ENCODE measurements at places on chromosomes 3 and 15. TPM values are rescaled to one million over a fixed set of nuclear protein-coding genes. Genes with fewer than 3 reads are reported as not detected.

Gene CAPN7
- 42.7 TPM for total RNA-seq

Gene EEFSEC
- 11.8 TPM for total RNA-seq

Gene SERPINI2
- 0.13 TPM for total RNA-seq

Gene TRH
- total RNA-seq = not detected

Gene SUSD5
- total RNA-seq = not detected

Gene ZNF860
- total RNA-seq = not detected

Gene OR5H1
- total RNA-seq = not detected

Gene AP3B2
- 0.18 TPM for total RNA-seq

Gene GPR87
- not detected for total RNA-seq

Gene MOBP
- total RNA-seq = 0.33 TPM

Gene MASP1
- 0.13 TPM for total RNA-seq

Gene NMNAT3
- total RNA-seq = 6.8 TPM

Gene USP13
- total RNA-seq = 0.94 TPM

Gene DPPA2
- total RNA-seq = not detected

Gene PPP1R14D
- total RNA-seq = not detected

Gene HEG1
- total RNA-seq = 0.25 TPM

Gene UBA7
- total RNA-seq = 3.3 TPM

Gene ADAMTS17
- total RNA-seq = 0.09 TPM

Gene NUSAP1
- 152 TPM for total RNA-seq

Gene DBR1
- 12.4 TPM for total RNA-seq

Gene LRRC34
- not detected for total RNA-seq

Gene CCR1
- not detected for total RNA-seq

Gene ATP13A5
- not detected for total RNA-seq

Gene U2SURP
- total RNA-seq = 199 TPM

Gene LIPH
- 1.3 TPM for total RNA-seq

Gene MCTP2
- 0.07 TPM for total RNA-seq

Gene TP63
- total RNA-seq = 1.4 TPM

Gene SLC22A14
- not detected for total RNA-seq

Gene EFCAB12
- 1.1 TPM for total RNA-seq

Gene CISH
- total RNA-seq = 47.7 TPM

Gene ANKRD34C
- total RNA-seq = not detected

Gene CCDC39
- total RNA-seq = not detected

Gene P3H2
- total RNA-seq = 0.40 TPM

Gene TOPBP1
- total RNA-seq = 49.1 TPM

Gene PTPRG
- total RNA-seq = 0.16 TPM

Gene UBAP1L
- total RNA-seq = 0.71 TPM

Gene CRYGS
- total RNA-seq = 1.6 TPM

Gene CAMP
- total RNA-seq = 0.22 TPM

Gene CCK
- not detected for total RNA-seq

Gene CHRNB4
- not detected for total RNA-seq

Gene SHF
- 1.4 TPM for total RNA-seq

Gene AGBL1
- total RNA-seq = not detected

Gene PRTG
- total RNA-seq = 0.09 TPM

Gene CYP11A1
- total RNA-seq = 0.16 TPM

Gene RAP2B
- 30.0 TPM for total RNA-seq

Gene DUOX1
- 0.22 TPM for total RNA-seq

Gene UROC1
- total RNA-seq = not detected

Gene LRRIQ4
- total RNA-seq = not detected

Gene RAB6B
- 11.4 TPM for total RNA-seq

Gene FBLN2
- total RNA-seq = 0.04 TPM

All from K562 (cell line).